ENCODE measurements at places on chromosomes 13 and 19.

GRCh38 chr13:99118179-99118578, 82.5 kb upstream of the UBAC2 start:
- DNase-seq: no peak

DNA sequence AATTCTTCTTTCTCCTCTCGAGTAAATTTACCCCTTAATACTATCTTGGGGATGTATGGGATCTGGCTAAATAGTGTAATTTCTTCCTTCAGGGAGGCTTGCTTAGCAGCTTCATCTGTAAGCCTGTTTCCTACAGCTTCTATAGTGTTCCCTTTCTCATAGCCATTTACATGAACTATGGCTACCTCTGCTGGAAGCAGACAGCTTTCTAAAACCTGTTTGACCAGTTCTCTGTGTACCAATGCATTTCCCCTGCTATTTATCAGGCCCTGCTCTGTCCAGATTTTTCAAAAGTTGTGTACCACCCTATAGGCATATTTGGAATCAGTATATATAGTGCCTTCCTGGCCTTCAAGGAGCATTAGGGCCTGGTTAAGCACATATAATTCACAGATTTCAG, 113.6 kb upstream of the PCDH9 start:
- DNase-seq: no peak

DNA sequence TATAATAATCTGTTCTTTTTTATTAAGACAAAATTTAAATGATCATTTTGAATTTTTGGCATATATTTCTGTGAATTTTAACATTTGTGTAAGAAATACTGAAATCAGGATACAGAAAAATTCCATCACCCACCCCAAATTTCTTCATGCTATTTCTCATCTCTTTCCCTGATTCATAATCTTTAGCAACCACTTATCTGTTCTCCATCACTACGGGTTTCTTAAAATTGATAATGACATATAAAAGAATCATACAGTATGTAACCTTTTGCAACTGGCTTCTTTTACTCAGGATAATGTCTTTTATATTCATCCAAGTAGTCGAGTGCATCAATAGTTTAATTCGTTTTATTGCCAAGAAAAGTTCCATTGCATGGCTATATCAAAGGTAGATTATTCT, 1627.0 kb downstream of the PCDH9 start:
- no peak for DNase-seq

DNA sequence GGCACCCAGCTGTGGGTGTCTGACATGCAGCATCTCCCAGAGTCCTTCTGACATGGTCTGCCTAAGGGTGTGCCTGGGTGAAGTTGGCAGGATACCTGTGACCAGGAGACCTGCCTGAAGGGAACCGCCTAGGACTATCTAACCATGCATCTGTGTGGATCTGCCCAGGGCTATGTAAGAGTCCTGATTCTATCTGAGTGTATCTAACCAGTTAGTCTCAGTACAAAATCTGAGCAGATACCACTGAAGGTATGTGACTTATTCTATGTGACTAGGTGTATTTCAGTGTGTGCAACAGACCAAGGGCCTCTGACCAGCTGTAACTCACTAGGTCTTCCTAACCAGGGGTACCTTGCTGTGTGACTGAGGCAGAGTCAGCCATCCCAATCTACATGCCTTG, 28.2 kb upstream of the FBL start:
- DNase-seq: no peak

DNA sequence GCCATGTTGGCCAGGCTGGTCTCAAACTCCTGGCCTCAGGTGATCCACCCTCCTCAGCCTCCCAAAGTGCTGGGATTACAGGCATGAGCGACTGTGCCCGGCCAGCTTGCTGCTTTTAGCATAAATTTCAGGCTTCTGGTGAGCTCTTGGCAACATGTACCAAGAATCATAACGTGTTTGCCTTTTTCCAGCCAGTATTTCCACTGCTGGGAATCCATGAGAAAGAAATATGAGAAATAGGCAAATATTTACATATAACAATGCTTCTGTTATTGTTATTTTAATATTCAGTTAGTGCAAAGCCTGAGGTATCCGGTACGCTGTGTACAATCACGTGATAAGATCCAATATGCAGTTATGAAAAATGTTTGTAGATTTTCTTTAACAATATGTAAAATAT, 29.2 kb upstream of the CERS4 start:
- DNase-seq: no peak

GRCh38 chr13:27304099-27304498, 33.5 kb downstream of the RASL11A start:
- no peak for DNase-seq

GRCh38 chr19:12331211-12331941, 2.1 kb downstream of the ZNF563 start:
- DNase-seq: no peak

DNA sequence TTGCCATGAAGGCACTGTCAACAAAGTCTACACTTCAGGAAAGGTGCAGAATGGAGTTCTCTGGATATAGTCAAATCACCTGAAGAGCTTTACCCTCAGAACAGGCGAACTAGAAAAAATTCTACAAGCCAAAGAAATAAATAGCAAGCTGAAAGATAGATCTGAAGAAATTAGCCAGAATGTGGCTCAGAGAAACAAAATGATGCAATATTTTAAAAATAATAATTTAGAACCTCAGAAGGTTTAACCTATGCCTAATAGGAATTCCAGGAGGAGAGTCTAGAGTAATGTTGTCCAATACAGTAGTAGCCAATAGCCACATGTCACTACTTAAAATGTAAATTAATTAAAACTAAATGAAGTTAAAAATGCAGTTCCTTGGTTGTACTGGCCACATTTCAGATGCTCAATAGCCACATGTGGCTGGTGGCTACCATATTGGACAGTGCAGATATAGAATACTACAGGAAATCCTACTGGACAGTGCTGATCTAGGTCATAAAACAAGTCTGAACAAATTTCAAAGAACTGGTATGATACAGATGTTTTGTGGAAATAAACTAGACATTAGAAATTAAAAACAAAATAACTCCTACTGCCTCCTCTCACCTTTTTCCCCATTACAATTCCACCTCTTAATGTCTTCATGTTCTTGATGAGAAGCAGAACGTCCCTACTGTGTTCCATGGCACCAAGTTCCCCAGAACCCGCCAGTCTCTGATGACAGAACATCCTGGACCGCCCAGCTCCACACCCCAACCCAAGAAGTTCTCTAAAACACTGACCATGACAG, 679 bp upstream of the CDADC1 start:
- no peak for DNase-seq

- no peak for DNase-seq
Measured at GRCh38 chr19:44553478-44554171, 24.1 kb upstream of the CEACAM20 start.

DNA sequence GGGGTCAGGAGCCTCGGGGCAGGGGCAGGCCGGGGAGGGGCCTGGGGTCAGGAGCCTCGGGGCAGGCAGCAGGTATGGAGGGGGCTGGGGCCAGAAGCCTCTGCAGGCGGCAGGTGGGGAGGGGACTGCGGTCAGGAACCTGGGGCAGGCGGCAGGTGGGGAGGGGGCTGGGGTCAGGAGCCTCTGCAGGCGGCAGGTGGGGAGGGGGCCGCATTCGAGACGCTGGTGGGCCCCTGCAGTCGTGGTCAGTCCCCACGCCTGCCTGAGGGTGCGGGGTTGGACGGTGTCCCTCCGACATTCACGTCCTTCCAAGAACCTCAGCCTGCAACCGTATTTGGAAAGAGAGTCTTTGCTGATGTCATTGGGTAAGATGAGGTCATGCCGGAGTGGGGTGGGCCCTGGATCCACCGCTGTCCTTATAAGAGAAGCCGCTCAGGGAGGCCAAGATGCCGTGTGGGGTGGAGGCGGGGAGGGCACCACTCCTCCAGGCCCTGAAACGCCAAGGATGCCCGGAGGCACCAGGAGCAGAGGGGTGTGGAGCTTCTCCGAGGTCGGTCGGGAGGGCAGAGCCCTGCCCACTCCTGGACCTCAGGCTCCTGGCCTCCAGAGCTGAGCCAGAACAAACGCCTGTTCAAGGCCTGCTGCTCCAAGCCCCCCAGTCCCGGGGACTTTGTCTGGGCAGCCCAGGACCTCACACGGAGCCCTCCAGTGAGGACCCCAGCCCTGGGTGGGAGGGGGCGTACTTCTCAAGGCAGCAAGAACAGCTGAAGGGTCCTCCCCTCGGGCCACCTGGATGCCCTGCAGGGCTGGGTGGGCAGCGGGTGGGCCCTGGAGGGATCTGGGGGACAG, 30.1 kb downstream of the PIP5K1C start:
- no peak for DNase-seq

DNA sequence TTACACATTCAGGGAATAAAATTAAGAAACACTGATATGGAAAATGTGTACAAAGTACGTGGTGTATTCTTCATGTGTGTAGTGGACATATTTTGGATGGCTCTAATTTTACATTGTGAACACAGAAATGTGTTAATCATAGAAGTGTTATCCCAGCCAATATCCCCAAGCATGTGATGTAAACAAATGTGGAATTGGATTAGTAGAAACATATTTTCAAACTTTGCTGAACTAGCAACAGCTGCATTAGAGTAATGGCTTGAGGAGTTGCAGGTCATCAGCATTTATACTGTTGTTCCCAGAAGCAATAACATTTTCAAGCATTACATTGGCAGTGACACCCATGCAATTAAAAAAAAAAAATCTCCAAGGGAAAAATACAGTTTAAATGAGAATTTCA, 600.6 kb downstream of the SLITRK1 start:
- DNase-seq: no peak

GRCh38 chr19:33948651-33949335, 152.1 kb downstream of the KCTD15 start:
- DNase-seq: no peak

- DNase-seq: no peak
Measured at GRCh38 chr13:97262058-97262457, 39.9 kb downstream of the MBNL2 start.

DNA sequence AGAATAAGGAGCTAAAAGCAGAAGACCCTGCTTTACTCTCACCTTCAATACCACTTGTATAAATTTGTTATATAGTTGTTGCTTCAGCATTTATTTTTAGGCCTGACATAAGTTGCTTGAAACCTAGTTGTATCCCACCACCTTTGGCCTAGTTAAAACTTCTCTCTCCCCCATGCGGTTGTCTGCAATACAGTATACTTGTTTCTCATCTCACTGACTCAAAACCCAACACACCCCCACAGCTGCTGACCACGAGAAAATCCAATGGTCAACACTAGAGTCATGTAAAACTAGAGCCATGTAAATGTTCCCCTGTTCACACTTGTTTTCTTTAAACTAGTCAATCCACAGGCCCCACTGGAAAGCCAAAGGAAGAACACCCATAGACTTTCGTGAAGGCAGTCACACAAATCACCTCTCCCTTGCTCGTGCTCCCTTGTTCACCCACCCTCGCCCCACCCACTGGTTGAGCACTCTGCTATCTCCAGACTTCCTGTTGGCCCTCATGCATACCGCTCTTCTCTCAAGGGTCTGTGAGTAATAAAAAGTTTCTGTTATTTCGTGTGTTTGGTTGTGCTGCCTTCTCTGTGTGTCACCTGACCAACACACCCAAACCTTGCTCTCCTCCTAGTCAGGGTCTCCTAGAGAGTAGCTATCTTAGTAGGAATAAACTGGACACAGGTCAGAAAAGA, 12.9 kb upstream of the CCDC169 start:
- DNase-seq: no peak

DNA sequence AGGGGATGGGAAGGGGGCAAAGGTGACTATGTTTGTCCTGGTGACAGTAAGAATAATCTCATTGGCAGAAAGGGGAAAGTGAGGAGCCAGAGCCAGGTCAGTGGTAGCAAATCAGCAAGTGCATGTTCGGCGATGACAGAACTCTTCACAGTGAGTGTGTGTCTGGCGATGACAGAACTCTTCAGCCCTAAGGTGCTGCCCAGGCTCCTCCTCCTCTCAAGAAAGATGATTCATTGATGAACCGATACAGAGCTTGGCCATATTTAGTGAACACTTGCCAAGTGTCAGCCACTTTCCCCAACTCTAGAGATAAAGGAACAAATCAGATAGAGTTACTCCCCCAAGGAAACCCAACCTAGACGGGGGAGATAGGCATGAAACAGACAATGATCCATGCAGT, 199.3 kb upstream of the UBL3 start:
- no peak for DNase-seq

GRCh38 chr13:103794526-103794925, 728.3 kb upstream of the SLC10A2 start:
- DNase-seq: no peak

GRCh38 chr13:49584771-49585182, 581 bp downstream of the RCBTB1 start:
- no peak for DNase-seq

DNA sequence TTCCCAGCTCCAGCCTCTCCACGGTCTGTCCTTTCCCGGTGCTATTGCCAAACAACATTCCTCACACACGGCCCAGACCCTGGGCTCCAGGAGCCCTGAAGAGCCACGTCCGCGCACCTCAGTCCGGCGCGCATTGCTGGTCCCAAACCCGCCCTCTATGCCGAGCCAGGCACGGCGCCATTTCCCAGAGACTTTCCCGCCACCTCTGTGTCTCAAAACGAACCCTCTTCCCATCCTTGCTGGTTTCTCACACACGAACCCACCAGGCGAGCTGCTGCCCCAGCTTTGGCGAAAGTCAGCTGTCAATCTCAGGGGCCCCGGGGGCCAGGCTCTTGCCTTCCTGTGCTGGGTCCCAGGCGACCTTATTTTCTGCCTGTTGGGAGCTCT, 28.0 kb upstream of the F7 start:
- DNase-seq: no peak

GRCh38 chr13:109883181-109884180, 97.1 kb upstream of the IRS2 start:
- DNase-seq: no peak

DNA sequence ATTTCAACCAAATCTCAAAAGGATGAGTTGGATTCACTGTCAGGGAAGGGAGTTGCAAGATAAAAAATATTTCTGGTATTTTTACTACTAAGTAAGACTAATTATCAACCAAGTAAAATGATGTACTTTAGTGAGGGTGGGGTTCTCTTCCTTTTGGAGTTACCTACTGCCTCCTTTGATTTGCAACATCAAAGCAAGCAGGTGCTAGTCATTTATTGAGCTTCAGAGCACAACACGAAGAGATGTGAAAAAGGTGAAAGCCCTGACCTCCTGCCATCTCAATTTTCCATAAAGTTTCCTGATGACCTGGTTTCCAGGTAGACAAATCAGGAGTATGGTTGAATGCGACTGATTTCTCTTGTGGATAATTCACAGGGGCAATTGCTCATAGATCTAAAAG, 96.0 kb downstream of the CDADC1 start:
- DNase-seq: no peak

DNA sequence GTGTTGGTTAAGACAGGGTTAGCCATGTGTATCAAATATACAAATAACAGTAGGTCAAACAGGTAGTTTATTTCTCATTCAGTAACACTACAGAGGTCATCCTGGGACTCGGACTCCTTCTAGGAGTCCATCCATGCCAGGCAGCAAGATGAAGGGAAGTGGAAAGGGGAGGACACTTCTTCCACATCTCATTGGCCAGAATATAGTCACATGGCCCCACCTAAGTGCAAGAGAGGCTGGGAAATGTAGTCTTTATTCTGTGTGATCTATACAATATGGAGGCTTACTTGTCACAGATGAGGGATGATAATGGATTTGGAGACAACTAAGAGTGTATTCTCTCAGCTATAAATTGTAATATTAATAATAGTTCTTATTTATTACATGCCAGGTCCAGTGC, 31.1 kb downstream of the RDH8 start:
- no peak for DNase-seq

All from stimulated activated CD8-positive, alpha-beta memory T cell treated with anti-CD3 and anti-CD28 coated beads, Interleukin-12 subunit alpha, Interleukin-12 subunit beta, amount 100 ng/mL, for 1 hour (primary cell).